ENCODE measurements at places on chromosomes 2 and 18.
A peak's percentile ranks its signal among the peaks of the same experiment; 100 is the strongest.

DNA sequence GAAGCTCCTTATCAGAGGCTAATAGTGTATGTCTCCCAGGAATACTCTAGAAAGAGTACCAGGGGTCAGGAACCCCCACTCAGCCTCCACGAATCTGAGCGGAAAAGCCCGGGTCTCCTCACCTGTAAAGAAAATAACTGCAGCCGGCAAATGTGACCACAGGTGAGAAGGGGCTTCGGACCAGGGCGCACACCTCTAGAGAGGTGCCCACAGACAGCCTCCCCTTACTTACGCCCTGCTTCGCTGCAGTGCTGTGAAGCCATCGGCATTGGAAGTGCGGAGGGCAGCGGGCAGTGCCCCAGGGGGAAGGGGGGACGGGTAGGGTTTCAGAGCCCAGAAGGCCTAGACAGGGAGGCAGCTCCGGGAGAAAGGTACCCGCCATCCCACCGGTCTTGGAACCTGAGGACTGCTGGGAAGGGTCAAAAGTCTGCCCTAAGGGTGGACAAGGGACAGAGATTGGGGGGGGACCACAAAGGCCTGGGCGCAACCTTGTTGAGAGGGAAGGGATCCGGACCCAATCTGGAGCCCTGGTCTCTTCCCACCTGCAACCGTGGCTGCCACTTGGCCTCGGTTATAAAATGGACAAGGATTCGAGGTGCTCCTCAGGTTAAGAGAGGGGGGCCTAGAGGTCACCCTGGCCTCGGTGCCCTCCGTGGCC lies 642 bp upstream of the STEAP3 start:
- DNase-seq: no peak

DNA sequence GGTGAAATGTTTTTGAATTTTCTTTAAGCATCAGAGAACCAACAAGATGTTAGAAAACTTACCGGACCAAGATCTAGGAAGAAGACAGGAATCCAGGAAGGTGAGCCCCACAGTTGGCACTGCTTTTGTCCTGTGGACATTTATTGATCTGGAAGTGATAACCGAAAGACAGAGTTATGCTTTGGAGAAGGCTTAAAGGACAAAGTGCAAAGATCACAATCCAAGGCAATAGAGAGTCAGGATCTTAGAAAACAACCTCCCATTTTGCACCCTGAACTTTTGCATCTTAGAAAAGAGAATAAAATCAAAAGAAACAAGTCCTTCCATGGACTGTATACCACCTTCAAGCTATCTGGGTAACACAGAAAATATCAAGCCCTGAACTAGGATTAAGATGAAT lies 129.4 kb upstream of the SRD5A2 start:
- DNase-seq: no peak

- no peak for DNase-seq
Measured at GRCh38 chr2:182283512-182283911, 143.3 kb downstream of the PDE1A start.

DNA sequence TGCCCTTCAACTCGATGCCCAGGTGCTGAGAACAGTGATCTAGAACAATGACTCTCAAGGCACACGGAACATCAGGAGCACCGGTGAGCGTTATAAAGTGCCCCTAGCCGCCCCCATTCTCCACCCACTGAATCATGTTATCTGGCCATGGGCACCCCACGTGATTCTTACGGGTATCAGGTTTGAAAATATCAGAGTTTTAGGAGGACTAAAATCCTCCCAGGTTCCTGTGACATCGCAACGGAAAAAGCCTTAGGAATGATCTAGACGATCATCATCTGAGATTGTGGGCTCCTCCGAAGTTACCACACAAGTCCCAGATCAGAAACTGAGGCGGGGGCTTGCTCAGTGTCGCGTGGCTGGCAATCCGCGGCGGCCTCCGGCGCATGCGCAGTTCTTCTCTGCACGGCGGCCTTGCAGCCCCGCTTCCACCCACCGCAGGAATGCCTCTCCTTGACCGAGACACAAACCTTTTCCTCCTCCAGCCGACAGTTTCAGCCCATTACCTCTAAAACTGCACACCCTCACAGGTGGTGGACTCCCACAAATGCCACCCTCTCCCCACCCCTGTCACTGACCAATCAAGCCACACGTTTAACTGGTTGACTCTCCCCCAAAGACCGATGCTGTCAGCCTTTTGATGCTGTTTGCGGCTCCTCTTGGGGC lies 5.8 kb upstream of the MRPL33 start:
- no peak for DNase-seq

GRCh38 chr2:138182937-138183312 lies 218.7 kb downstream of the HNMT start:
- no peak for DNase-seq

- DNase-seq: peak; percentile 52
Measured at GRCh38 chr2:231680992-231681852, 27.1 kb upstream of the PTMA start.

DNA sequence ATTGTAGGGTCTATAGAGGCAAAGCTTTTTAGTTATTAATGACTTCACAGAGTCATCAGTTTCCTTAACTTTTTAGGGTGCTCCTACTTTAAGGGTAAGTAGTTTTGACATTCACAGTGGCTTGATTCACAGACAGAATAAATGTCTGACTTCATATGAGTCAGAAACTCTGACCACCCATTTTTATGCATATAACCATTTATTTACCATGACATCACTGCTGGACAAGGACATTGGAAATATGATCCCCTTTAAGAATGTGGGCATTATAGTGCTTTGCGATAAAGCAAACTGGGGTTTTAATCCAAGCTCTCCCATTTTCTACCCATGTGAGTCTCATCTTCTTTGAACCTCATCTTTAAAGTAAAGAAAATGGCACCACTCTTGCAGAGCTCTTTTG lies 162.0 kb upstream of the MC4R start:
- DNase-seq: no peak

GRCh38 chr2:121856360-121856759 lies 100.9 kb downstream of the TSN start:
- no peak for DNase-seq

- no peak for DNase-seq
Measured at GRCh38 chr18:41096504-41096903, 858.5 kb upstream of the PIK3C3 start.

DNA sequence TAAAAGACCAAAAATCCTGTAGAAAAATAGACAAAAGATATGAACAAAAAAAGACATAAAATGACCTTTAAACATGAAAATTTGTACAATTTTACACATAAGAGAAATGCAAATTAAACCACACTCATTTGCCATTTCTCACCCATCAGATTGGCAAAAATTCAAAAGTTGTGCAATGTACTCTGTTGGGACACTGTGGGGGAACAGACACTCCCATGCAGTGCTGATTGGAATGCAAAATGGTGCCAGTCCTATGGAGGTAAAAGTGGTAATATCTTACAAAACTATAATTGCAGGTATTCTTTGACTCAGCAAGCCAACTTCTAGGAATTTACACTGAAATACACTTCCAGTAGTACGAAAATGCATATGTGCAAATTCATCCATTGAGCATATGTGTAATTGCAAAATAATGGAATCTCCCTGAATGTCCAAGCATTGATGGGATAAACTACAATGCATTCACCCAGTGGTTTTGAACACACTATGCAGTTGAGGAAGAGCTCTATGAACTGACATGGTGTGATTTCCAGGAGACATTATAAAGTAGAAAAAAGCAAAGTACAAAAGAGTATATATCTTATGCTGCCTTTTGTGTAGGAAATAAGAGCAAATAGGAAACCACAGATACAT lies 201.8 kb upstream of the ZNF521 start:
- DNase-seq: no peak

DNA sequence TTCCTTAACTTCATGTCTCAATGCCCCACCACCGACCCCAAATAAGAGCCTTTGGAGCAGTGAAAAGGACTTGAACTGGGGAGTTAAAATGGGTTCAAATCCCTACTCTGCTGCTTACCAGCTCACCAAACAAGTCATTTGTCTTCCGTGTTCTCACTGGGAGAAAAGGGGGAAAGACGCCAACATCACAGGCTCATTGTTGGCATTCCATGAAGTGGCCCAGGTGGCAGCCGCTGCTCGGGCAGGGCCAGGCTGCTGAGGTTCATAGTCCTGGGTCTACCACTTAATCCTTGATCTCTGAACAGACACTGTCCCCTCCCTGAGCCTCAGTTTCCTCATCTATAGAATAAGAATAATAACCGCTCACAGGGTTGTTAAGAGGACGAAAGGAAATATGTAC lies 103.0 kb downstream of the APOB start:
- DNase-seq: no peak

GRCh38 chr2:212153923-212154322 lies 384.7 kb downstream of the ERBB4 start:
- DNase-seq: no peak

GRCh38 chr2:49858657-49859056 lies 704.3 kb upstream of the FSHR start:
- DNase-seq: no peak

GRCh38 chr2:195513119-195513518 lies 143.9 kb upstream of the SLC39A10 start:
- no peak for DNase-seq

- no peak for DNase-seq
Measured at GRCh38 chr18:59939127-59939526, 39.3 kb downstream of the PMAIP1 start.

- no peak for DNase-seq
Measured at GRCh38 chr2:96655526-96655925, 13.0 kb downstream of the FER1L5 start.

DNA sequence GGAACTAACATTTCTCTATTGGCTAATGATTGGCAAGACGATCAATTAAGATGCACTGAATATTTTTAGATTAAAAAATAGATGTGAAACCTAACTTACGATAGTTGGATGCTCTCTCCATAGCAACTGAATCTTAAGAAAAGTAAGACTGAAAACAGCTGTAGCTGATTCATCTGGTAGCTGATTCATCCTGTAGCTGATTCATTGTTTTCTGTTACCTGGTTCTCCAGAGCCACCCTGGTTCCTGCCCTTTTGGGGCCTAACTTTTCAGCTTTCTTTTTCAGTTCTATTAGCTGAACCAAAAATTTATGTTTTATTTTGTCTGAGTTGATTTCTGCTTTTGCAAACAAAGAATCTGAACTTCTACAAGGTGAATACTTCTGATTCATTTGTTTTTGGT lies 22.7 kb upstream of the SPR start:
- no peak for DNase-seq

DNA sequence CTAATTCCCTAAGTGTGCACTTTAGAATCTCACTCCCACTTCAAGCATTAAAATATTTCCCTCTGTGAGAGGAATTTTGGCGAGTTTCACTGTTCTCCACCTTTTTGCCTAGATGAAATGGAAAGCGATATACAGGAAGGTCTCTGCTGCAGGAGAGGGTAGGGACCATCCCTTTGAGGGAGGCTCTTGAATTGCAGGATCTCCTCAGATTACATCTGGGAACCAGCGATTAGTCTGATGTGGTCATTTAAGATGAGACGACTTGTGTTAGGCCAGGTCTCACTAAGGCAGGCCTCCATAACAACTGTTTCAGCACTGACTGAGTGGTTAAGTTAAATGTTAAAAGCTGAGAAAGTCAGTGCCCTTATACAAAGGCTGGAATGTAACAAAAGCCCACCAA lies 74.6 kb downstream of the ARL6IP6 start:
- no peak for DNase-seq

- DNase-seq: no peak
Measured at GRCh38 chr2:99832926-99833325, 309.5 kb downstream of the AFF3 start.

DNA sequence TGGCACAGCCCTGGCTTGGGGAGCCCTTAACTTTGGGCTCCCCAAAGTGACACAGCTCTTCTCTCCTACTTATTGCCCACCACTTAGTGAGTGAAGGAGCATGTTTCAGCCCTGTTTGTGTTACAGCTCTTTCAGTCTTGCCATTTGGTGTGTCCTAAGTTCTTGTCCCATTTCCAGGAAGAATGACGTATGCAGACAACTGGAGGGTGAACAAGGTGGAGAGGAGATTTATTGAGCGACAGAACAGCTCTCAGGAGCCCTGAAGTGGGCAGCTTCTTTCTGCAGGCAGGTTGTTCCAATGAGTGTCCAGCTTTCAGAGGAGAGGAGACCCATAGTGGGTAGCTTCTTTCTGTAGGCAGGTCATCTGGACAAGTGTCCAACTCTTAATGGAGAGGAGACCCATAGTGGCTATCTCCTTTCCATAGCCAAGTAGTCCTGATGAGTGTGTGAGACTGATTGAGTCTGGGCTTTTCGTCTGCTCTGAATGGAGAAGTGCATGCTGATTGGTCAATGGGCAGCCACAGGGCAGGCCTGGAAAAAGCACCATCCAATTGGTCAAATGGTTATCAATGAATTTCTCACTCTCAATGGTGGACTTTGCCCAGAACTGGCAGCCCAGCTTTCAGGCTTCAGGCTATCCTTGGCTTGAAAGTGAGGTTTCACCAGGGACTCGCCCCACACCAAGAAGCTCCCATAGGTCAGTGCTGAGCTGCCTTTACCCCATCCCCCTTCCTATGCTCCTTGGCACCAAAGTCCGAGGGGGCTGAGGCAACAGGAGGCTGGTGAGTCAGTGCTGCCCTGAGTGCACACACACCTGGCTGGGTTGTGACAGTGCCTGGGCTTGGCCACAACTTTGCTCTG lies 688.2 kb downstream of the NYAP2 start:
- no peak for DNase-seq

DNA sequence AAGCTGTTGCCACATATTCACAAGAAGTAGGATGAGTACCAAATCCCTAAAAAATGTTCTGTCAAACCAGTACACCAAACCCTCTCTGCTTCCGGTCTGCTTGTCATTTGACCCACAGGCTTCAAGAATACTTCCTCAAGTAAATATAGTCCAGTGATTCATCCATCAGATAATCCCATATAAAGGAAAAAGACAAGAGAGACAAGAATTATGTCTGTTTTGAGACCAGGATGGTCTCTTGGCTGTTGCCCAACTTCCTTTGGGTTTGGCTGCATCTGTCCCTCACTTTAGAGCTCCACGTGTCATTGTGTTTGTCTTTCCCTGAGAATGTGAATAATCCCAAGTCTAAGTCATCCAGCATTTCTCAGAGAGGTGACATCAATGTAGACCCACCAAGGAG lies 91.5 kb upstream of the NRP2 start:
- DNase-seq: no peak

DNA sequence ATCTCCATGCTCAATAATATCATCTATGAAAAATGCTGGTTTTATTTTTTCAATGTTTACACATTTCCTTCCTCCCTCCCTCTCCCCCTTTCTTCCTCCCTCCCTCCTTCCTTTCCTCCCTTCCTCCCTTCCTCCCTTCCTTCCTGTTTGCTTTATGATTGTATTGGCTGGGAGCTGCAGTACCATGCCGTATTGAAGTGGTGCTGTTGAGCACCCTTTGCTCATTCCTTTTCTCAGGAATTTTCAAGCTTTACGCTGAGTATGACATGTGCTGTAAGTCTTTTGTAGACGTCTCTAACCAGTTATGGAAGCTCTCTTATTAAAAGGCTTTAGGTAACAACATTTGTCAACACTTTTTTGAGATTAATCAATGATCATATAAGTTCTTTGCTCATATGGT lies 100.4 kb downstream of the SNTG2 start:
- DNase-seq: no peak

- no peak for DNase-seq
Measured at GRCh38 chr2:231336700-231337099, 58.8 kb upstream of the B3GNT7 start.

DNA sequence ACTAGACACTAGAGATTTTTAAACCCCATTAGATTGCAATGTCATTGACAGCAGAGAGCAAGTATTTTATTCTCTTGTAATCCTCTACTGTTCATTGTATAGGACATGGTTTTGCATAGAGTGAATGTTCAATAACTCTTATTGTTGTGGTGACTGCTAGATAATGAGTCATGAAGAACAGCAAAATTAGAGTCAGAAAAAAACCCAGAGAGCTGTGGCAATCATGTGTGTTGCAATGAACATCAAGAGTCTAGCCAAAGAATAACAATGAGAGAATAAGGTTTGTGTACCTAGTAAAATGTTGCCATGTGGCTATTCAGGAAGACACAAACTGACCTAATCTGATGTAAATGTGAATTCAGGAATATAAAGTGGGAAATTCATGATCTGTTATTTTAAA lies 684.0 kb downstream of the DSC3 start:
- no peak for DNase-seq

All from cortex of kidney (tissue), 1 donor.